ENCODE measurements at places on chromosomes 16 and 17.

DNA sequence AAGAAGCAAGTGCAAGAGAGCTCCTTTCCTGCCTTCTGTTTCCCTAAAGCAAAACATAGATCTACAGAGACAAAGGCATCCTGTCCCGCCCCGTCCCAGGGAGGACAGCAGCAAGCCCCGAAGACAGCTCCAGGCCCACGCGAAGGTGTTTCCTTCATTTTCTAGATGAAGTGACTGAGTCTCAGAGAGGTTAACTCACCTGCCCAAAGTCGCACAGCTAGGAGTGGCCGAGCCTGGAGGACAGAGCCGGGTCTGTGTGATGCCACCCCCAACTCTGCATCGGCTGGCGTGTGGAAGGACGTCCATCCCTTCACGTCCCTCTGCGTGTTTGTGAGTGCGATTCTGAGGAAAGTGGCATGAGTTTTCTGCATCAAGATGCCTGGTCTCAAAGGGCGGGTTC, 187.2 kb upstream of the CHMP6 start:
- no peak for DNase-seq

GRCh38 chr17:3667366-3668278, 756 bp downstream of the TAX1BP3 start:
- no peak for DNase-seq

- DNase-seq: no peak
Observed at GRCh38 chr16:21628121-21628726, 24.2 kb downstream of the IGSF6 start.

DNA sequence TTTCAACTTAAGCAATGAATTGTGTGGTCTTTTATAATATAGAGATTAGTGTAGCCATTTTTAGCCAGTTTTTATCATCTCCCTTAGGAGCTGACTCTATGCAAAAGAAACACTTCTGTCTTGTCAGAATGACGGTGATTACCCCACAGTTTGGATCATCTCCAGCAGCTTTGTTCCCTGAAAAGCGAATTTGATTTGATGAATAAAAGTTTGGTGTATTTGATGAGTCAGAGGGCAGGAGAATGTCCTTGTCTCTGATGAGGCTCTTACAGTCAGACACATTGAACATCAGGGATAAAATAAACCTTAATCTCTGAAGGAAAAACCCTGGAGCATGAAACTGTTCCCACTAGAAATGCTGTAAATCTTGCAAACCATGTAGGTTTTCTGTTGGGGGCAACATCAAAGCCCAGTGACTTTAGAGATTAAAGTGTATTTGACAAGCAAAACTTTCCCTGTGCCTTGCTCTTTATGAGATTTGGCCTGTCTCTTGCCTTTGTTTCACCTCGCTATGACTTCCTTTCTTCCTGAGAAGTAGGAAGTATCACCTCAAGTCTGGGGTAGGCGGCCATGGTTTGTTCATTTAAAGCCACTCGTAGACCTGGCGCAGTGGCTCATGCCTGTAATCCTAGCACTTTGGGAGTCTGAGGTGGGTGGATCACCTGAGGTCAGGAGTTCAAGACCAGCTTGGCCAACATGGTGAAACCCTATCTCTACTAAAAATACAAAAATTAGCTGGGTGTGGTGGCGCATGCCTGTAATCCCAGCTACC, 209.3 kb downstream of the FTO start:
- no peak for DNase-seq

GRCh38 chr16:75080205-75081029, 36.2 kb downstream of the LDHD start:
- DNase-seq: no peak

DNA sequence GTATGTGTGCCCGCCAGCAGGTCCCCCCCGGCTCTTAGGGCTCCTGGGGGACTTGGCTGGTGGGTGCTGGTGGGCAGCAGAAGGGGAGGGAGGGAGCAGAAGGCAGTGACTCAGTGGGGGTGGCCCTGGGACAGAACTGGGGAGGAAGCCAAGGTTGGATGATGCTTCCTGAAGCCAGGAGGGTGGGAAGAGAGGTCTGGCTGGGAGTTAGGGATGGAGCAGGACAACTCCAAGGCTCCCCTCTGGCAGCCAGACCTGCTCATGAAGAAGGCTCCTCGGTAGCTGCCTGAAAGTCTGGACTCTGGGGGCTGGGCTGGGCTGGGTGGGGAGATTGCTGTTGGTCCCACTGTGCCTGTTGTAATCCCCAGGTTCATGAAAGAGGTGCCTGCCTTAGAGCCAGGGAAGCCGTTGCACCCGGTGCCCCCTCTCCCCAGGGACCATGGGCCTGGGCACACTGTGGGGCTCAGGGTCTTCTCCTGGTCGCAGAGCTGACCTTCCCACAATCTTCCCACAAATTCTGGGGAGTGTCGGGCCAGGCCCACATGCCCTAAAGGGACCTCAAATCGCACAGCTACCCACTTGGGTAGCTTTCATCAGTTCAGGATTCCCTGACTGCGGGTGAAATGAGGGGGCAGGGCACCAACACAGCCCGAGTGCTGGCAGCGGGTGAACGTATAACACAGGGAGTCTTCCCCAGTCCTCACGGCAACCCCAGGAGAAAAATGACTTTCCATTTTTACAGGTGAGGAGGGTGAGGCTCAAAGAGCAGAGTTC, 1.1 kb upstream of the PLEKHG4 start:
- no peak for DNase-seq

DNA sequence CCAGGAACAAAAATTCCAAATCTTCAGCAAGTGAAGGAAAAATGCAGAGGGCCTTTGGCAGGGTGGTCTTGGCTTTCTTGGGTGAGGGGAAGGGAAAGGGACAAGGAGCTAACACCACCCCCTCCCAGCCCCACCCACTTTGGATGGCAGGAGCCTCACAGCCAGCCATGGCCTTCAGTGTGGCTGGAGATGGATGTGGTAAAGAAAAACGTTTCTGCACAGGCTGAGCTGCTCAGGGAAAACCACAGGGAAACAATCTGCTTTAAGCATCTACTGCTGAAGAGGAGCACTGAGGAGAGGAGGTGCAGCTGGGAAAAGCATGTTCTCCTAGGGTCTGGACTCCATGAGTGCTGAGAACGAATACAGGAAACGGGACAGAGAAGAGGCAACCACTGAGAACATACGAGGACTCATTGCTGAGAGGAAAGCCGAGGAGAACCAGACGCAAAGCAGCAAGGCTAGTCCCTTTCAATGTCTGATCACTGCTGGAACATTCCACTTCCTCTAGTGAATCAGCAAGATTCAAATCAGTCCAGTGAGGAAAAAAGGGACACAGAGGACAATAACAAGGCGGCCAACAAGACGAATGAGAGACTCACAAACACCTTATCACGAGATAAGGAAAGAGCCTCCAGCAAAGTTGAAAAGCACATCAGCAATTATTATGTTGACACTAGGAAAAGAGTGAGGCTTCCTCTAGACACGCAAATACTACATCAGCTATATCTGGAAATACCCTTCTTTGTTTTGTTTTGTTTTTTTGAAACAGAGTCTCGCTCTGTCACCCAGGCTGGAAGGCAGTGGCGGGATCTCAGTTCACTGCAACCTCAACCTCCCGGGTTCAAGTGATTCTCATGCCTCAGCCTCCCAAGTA, 41.7 kb downstream of the ZZEF1 start:
- DNase-seq: no peak

DNA sequence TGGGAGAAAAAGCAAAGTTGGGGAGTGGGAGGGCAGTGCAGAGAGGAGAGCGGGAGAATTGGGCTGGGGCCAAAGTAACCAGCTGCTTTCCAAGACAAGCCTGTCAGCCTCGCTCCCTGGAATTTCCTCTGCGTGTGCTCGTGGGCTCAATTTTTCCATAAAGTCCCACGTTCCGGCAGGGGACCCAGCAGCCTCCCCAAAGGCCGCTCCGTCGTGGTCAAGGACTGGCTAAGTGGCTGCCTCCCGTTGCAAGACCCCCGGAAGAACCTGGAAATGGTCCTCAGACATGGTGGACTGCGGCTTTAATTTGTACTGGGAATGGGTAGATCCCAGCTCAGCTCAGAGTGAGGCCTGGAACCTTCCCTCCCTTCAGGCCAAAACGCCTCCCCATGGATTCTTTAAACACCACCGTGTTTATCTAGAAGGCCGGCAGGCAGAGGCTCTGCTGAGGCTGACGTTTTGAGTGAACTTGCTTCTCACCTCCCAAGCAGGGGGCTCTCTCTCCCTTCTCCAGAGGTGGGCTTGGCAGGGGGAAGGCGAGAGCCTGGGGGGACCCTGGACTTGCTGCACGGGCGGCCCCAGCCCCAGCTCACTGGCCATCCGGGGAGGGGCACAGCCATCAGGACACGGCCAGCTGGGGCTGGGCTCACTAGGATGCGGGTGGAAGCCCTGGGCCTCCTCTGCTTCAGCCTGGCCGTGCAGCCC, 190.0 kb downstream of the C16orf95 start:
- DNase-seq: no peak

DNA sequence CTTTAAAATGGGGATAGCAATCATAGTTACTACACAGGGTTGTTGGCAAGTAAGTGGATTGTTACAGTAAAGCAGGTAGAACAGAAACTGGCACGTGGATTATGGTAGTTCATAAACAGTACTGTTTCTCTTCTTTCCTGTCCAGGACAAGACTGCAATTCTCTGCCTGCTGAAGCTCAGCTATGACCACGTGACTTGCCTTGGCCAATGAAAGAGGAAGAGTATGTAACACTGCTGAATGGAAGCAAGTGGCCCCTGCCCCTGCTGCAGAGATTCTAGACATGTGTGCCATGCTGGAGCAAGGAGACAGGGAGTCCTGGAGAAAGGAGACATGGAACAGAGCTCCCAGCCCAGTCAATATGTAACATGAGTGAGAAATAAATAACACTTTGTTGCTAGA, 66.6 kb upstream of the TOX3 start:
- DNase-seq: no peak

DNA sequence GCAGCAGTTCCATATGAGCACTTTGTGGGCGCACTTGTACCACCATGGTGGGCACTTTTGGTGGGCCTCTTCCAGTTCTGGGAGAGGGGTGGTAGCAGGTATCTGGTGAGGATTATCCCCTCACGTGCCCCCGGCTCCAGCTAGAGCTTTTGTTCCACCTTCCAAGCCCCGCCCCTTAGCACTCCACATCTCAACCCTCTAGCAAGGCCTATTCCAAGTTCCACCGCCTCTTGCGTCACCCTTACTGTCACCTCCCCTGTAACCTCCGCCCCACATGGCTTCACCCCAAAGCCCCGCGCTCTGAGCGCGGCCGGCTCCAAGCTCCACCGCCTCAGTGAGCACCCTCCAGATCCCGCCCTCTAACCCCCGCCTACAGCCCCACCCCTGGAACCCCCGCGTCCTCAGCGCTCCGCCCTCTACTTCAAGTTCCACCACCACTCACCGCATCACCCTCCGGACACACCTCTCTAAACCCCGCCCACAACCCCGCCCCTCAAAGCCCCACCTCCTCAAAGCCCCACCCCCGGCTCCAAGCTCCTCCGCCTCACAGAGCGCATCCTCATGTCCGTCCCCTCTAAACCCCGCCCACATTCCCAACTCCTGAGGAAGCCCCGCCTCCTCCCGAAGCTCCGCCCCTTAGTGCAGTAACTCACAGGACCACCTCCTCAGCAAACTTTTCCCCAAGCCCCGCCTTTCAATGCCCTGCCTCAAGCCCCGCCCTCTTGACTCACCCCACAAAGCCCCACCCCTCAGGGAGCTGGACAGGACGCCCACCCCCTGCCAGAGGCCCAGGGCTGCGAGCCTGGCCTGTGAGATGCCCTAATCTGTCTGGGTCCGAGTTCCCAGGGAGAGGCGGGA, 11.1 kb downstream of the SCN4A start:
- DNase-seq: no peak

GRCh38 chr16:15757630-15758251, 99.1 kb downstream of the MYH11 start:
- DNase-seq: no peak

- no peak for DNase-seq
Observed at GRCh38 chr16:3188925-3189825, 1.2 kb downstream of the OR1F1 start.
